Stimulated activated CD8-positive, alpha-beta memory T cell treated with anti-CD3 and anti-CD28 coated beads, Interleukin-15, amount 100 ng/mL, for 4 hours (primary cell): ENCODE measurements at places on chromosomes 16 and 17.

GRCh38 chr16:25395528-25395927 lies 137.9 kb upstream of the ZKSCAN2 start:
- no peak for DNase-seq

DNA sequence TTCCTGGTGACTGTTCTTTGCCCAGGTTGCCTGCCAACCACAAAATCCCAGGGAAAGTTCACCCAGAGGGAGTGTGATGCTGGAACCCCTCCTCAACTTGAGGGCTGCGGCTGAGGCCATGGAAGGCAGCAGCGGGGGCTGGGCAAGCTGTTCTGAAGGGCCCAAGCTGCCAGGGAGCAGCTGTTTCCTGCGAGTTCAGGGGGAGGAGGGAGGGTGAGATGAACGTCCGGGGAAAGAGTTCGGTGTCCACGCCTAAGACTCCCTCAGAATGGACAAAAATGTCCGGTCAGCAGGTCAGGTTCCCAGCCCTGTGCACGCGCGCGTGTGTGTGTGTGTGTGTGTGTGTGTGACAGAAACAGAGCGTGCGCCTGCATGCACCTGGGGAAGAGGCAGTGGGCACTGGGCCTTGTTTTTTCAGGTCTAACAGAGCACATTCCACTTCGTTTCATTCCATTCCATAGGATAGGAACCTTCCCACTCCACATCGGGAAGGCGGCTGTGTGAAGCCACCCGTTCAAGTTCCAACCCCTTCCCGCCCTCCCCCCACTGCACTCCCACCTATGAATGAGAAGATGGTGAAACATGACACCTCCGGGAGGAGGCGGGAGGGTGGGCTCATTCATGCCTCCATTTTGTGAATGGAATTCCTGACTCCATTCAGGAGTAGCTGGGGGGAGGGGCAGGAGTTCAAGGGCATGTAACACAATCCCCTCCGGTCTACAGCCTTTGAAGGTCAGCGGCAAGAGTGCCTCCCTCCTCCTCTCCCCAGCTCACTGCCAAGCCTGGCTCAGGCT lies 15.7 kb downstream of the ETV4 start:
- DNase-seq, result no peak

- no peak for DNase-seq
Measured at GRCh38 chr17:72150632-72151460, 30.0 kb downstream of the SOX9 start.

GRCh38 chr16:80788027-80788426 lies 16.4 kb downstream of the CDYL2 start:
- DNase-seq, result no peak

DNA sequence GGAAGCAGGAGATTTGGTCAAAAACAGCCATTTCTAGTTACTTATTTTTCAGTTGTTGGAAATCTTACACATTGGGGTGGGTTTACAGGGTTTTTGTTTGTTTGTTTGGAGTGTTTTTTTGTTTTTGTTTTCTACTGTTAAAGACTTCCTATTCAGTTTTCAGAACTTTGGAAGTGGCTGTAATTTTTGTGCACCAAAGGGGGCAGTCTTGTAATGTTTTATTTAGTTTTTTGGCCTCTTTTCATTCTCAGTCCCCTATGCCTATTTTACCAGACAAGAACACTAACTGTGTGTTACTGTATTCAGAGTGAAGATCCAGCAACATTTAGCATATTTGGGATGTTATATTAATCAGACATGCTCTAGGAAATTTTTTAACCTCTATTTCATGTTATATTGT lies 20.6 kb downstream of the TPPP3 start:
- DNase-seq, result no peak

- no peak for DNase-seq
Measured at GRCh38 chr16:52471650-52472370, 75.1 kb downstream of the TOX3 start.

GRCh38 chr17:76498876-76499251 lies 2.4 kb downstream of the RHBDF2 start:
- DNase-seq, result no peak

DNA sequence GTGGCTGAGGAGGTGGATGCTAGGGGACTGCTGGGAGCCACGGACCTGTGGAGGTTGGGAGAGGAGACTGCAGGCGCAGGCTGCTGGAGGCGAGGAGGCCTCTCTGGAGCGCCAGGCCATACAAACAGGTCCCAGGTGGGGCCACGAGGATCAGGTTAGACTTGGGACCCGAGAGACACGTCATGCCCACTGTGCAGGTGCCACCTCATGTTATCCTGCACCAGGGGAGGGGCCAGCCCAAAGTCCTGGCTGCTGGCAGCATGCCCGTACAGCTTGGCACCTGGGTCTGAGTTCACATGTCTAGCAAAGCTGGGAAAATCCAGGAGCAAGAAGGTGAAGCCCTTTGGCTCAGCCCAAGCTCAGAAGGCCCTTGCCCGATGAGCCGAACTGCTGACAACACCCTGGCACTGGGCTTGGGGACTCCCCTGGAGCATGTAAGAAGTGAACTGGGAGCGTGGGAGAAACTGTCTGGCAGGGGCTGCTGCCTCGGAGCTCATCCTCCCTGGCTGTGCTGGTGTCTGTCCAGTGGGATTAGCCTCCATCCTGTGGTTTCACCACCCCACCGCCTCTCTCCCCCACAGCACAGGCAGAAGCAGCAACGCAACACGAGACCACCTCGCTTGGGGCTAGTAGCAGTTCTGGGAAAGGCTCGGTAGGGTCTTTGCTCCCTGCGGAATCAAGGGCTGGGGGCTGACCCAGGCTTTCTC lies 5.3 kb downstream of the ARHGDIA start:
- no peak for DNase-seq

DNA sequence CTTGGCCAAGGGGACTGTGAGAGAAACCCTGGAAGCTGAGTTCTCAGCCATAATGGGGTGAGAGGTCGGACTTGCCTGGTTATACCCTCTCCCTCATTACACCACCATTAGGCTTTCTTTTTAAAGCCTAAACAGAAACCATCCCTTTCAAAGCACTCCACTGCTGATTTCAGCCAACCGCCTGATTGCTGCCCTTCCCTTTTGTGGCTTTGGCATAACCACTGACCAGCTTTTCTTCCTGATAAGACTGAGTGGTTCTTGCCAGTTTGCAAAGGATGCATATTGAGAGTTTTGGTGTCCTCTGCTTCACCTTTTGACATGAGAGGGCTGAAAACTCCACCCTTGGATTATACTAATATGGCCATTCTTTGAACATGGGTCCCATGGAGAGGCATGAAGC lies 308.2 kb upstream of the GOT2 start:
- DNase-seq, result no peak

- DNase-seq, result no peak
Measured at GRCh38 chr17:78324391-78325075, 35.3 kb downstream of the SOCS3 start.

DNA sequence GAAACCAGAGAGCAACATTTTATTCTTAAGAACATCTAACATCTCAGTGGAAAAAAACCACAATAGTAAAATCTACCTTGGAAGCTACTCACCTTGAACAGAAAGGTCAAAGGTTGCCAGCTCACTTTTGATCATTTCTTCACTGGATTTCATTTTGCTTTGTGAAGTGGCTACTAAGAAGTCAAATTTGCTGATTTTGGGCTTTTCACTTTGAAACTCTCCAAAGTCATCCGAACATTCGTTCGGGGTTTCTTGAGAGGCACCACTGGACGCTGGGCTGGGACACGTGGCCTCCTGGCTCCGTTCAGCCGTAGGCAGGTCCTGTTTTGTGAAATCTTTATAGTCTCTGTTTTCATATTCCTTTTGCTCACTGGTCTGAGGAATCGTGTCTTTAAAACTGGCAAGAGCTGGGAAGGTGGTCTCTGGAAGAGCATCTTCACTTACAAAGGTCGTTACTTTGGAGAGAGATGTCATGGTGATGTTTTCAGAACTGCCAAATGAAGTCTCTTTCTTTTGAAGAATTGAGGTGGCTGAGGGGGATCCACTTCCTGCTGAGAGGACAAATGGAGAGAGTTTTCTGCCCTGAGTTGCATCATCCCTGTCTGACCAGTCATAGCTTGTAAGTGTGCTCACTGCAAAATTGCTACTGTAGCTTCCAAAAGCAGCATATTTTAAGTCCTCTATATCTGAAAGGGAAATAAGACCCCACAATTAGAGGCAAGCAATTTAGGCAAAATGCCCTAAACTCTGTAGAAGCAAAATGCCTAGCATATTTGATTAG lies 52.4 kb downstream of the DUSP14 start:
- no peak for DNase-seq

DNA sequence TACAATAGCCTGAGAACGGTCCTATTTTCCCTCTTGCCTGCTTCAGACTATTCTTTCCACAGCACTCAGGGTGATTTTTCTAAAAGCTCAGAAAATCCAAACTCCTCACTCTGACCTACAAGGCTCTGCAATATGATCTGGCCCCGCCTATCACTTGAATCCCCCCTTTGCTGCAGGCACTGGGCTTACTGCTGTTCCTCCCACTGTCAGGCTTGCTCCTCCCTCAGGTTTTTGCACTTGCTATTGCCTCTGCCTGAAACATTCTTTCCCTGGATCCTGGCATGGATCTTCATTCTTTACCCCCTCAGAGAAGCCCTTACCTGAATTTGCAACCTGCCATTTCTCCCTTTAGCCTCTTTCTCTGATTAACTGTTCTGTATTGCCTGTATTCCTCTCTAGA lies 52.3 kb downstream of the RPGRIP1L start:
- no peak for DNase-seq

GRCh38 chr17:82698974-82699442 lies 510 bp upstream of the RAB40B start:
- DNase-seq, result no peak

DNA sequence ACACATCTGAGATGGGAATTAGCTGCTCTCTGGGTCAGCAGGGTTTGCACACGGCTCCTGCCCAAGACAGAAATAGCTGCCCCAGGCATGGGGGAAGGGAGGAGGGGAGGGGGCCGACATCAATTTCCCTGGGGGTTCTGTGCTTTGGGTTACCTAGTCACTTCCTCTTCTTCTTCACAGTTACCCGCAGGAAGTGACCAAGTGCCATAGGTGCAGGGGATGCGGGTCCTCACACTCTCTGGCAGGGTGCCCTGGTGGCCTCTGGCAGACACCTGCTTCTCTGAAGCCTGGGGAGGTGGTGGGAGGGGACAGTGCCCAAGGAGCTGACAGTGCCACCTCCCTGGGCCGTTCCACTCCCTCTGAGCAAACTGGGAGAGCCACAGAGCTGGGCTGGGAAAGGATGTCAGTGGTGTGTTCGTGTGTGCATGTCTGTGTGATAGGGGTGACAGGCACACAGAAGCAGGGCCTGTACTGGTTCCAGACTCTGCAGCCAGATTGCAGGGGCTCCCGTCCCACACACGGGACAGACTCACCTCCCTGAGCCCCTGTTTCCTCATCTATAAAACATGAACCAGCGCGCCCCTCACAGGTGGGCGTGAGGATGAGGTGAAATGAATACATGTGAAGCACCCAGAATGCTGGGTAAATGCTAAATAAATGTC lies 18.2 kb downstream of the SCN4A start:
- DNase-seq, result no peak

DNA sequence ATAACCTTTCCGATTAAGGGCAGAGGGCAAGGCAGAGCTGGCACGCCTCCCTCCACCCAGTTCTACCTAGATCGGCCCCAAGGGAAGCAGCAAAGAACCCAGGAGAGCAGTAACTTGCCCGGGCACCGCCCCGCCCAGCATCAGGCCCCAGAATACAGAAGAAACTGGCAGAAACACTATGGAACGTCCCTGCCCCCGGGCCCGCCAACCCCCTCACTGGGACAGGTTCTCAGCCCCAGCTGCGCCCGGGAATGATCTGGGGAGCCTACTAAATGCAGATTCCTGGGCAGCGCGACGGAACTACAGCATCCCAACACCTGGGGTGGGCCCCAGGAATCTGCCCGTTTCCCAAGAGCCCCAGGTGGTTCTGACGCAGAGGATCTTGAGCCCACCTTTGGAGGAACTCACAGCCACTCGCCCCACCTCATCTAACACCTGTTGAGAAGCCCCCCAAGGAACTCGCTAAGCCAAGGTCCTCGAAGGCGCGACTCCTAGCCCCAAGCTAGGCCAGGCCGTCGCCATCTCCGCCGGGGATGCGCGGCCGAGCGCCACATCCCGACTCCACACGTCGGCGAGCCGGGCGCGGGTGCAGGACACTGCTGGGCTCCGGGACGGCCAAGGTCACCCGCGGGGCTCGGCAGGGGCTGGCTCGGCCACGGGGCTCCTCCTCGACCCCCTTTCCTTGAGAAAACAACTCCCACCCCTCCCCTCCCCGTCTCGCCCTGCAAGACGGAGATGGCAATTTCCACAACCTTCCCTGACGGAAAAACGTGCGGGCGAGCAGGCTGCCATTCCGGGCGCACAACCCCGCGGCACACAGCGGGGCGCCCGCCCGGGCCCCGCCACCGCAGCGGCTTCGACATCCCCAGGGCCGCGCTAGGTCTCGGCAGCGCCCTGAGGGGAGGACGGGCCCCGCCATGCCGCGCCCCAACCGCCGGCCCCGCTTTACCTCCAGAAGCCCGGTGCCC lies 913 bp downstream of the CDIP1 start:
- DNase-seq, result no peak

GRCh38 chr17:83012868-83013778 lies 66.3 kb upstream of the METRNL start:
- no peak for DNase-seq

DNA sequence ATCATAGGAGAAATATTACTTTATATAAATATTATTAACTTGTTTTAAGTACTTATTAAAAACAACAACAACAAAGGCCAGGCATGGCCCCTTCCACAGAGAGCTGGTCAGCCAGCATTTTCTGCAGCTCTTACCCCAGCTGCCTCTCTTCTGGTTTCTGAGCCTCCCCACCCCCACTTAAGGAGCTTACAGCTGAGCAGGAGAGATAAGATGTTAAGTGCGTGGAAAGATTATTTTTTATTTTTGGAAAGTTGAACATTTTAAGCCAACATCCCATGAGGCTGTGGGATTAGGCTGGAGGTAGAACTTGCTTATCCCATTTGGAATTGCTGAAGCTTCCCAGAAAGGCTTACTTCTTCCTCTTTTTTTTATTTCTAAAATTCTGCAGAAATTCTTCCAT lies 401.2 kb downstream of the SEC14L1 start:
- no peak for DNase-seq

DNA sequence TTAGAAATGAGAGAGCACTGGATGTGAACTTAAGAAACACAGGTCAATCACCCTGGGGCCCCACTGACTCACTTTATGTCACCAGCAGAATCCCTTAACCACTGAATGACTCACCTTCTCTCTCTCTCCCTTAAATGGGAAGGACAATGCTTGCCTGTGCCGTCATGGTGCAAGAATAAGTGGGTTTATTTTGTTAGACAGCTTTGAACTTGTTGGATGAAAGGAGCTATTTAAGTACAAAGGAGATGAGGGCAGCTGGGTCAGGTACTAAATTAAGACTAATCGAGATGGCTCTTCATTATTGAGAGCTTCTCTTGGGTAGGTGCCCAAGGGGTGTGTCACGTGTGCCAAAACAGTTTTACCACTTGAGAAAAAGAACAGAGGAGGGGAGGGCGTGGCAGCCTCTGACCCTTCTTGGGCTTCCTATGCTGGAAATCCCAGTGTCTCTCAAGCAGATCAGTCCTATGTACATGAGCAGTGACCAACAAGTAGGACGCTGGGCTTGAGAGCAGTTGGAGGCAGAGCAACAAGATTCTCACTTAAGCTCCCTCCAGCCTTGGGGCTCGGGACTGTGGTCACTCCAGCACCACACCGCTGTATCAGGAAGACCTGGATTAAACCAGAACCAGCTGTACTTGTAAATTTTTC lies 6.7 kb upstream of the KRT31 start:
- DNase-seq, result peak; percentile 15
